HFFc6 (cell line): ENCODE measurements at places on chromosomes 4 and X.

DNA sequence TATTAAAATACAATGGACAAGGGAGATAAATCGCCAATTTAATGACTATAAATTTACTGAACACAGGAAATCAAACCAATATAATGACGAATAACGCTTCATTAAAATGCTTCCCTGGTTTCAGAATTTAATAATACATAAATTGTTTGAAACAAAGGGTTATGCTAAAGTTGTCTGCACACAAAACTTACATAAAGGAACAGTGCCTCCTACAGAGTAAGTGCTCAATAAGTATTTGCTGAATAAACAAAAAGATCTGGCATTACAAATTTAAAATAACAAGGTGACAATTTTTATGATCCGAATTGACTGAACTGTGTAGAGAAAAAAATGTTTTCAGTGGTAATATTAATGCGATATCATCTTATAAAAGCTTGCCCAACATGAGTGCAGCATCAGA is 69.6 kb downstream of the NOCT start:
- peak; percentile 6 for DNase-seq

DNA sequence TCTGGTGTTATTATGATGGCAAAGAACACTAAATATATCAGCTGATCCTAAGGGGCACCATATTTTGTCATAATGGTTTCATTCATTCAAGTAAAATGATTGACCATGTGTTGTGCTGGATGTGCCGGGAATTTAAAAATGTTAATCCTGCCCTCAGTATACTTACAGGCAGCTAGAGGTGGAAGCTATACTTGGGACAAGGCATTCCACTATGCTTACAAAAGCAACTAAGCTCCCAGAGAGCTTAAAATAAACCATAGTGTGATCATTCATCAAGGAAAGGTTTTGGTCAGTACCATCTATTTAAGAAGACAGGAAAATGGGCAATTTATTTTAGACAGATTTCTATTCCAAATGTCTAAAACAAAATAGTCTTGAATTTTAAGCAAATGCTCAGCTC is 46.4 kb downstream of the NR3C2 start:
- no peak for DNase-seq

DNA sequence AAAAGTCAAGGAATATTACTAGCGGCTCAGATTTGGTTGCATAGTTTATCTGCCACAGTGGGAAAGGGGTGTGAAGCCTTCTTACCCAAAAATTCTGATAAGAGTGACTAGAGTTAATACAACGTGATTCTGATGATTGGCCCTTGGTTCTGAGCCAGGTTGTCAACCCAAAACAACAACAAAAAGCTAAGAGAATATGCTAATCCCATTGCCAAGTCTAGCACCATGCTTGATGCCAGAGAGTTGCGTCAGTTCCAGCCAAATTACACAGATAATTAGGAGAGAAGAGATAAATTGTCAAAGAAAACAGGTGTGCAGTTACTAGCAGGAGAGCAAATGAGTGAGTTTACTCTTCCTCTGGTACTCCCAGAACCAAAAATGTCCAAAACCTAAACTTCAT is 287.4 kb upstream of the AGA start:
- DNase-seq: no peak

- peak; percentile 42 for DNase-seq
These were observed 577 bp upstream of the GLRA2 start for GRCh38 chrX:14528629-14529289.

GRCh38 chrX:13220916-13221315 is 98.9 kb downstream of the ATXN3L start:
- peak; percentile 55 for DNase-seq

DNA sequence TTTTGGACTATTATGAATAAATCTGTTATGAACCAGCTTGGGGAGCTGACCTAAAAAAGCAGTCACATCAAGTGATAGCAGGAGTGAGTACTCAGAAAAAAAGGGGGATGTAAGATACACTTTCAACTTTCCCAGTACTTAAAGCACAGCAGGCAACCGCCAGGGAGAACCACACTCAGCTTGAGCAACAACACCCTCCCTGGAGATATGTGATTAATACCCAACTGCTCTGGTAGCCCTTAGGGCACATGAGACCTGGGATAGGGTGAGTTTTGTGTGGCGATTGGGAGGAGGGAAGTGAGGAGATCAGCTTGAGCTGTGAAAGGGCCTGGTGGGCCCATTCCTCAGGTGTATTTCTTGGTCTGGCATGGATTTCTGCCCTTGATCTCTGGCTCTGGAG is 220.3 kb upstream of the SFRP2 start:
- DNase-seq: no peak

GRCh38 chr4:113878668-113879067 is 100.8 kb downstream of the ARSJ start:
- DNase-seq: no peak

DNA sequence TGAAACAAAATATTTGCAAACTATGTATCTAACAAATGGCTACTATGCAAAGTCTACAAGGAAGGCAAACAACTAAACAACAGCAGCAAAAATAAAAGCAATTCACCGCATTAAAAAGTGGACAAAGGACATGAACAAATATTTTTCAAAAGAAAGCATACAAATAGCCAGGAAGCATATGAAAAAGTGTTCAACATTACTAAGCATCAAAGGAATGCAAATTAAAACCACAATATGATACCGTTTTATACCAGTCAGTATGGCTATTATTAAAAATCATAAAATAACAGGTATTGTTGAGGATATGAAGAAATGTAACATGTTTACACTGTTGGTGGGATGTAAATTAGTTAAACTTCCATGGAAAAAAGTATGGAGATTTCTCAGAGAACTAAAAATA is 1106.7 kb downstream of the PDHA2 start:
- DNase-seq: no peak

DNA sequence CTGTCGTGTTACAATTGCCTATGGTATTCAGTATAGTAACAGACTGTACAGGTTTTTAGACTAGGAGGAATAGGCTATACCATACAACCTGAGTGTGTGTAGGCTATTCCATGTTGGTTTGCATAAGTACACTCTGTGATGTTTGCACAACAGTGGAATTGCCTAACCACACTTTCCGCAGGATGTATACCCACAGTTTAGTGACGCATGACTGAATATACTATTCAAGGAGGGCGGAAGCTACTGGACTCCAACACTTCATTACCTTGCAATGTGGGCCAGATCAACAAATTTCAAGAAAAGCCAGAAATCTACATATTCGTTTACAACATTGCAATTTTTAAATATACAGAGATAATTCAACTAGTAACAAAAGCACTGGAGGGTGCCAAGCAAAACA is 317.2 kb downstream of the PDGFC start:
- DNase-seq: no peak

DNA sequence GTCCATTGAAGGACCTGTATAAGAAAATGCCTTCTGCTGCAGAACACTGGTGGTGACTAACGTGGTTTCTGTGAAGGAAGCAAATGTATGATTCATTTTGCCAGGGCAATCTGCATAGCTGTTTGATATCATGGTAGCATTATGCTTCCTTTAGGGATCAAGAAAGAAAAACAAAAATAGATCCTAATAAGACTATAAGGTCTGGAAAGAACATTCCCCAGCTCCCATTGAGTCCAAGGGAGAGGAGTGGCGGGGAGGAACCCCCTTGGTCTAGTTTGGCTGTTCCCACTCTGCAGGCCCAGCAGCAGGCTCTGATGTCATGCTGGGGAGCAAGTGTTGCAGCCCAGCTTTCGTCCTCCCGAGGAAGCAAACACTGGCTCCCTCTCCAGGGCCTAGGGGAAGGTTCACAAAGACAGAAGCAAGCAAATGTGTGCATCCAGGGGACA is 154.5 kb upstream of the GALNT7 start:
- peak; percentile 37 for DNase-seq

GRCh38 chrX:56563231-56564161 is at the start of gene UBQLN2:
Gene UBQLN2 (plus strand): TSS chrX:56563627. CDS start chrX:56563874, 247 bp downstream.
- peak; percentile 62 for DNase-seq

GRCh38 chrX:70336767-70337166 is 46.9 kb downstream of the KIF4A start:
- DNase-seq: no peak

DNA sequence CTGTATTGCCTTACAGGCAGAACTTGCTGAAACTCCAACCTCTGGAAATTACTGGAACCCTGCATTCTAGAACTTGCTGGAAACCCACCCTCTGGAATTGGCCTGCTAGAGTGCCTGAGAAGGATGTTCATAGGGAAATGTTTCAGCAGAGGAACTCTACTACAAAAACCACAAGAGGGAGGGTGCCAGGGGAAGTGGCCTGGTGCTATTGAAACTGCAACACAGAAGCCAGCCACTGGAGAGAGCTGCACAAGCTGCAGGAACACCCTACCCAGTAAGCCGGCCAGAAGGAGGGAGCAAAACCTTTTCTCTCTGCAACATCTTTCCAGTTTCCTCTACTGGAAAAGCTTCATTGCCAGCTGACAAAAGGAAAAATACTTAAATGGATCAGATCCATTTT is 2.5 kb upstream of the BRWD3 start:
- peak; percentile 43 for DNase-seq

GRCh38 chr4:158201322-158201721 is 9.0 kb upstream of the TMEM144 start:
- no peak for DNase-seq

- no peak for DNase-seq
These were observed 72.7 kb downstream of the KDM6A start for GRCh38 chrX:44945736-44946135.

GRCh38 chr4:186030399-186030775 is 38.6 kb upstream of the TLR3 start:
- DNase-seq: no peak

DNA sequence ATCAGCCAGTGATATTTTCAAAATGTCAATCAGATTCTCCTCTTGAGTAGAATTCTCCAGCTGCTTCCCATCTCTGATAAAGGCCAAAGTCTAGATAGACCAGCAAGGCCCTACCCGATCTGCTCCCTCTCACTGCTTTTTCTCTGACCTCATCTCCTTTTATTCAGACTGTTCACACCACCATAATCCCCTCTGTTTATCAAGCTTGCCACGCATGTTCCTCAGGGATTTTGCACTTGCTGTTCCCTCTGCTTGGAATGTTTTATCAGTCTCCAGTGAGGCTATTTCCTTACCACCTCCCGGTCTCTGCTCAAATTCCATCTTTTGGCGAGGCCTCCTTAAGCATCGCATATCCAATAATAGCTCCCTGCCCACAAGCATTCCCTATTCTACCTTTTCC is 20.1 kb downstream of the NOCT start:
- no peak for DNase-seq

- DNase-seq: no peak
These were observed at the start of gene CLCN4 for GRCh38 chrX:10156199-10157031. Gene CLCN4 (plus strand): TSS chrX:10156975. CDS start chrX:10185033, 28,058 bp downstream.

DNA sequence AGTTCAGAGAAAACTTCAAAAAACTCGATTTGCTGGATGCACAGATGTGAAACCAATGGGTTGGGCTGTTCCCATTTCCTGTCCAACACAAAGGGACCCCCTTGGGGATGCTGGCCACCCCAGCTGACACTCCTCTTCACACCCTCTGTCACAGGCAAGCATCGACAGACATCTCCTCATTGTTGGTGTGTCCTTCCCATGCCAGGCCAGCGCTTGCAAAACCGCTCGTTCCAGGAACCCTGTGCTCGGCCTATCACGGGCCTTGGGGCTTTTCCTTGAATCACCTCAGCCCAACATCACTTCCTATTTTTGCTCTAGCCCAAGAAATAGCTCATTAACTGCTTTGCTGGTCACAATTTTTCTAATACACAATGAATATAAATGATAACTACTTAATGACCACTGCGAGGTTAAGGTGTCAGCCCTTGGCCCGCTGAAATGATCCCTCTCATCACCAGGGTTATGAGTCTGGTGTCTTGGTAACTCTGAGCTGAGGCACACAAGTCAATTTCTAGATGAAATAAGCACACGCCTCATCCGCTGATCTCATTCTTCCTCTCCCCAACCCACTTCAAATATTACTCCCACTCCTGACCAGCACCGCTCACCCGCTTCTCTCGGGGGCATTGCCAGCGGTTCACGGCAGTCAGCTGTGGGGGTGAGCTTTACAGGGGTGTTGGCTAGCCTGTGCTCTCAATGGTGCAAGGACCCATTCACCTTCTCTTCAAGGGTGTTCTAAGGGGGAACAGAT is 32.3 kb downstream of the BCOR start:
- DNase-seq: no peak

DNA sequence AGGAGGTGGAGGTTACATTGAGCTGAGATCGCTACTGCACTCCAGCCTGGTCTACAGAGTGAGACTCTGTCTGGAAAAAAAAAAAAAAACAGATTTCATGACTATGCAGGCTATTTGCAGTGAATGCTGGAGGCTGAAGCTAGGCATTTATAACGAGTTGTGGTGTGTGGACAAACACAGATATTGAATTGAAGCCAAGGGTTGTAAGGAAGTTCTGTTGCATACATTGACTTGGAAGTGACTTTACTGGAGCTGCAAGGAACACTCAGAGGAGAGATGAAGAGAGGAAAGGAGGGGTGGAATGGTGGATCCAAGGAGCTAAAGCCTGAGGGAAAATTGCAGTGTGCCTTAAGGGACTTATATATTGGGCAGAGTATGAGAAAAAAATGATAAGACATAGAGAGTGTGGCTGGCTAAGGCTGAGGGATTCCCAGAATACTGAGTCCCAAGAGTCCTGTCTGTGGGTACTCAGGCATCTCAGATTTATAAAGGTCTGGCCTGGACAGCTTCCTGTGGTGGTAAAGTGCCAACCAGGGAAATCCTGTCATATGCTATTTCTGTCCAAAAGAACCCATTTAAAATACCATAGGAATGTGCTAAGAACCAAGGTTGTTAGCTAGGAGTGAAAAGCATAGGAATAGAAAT is 87.8 kb upstream of the GUCY1A1 start:
- DNase-seq: no peak

DNA sequence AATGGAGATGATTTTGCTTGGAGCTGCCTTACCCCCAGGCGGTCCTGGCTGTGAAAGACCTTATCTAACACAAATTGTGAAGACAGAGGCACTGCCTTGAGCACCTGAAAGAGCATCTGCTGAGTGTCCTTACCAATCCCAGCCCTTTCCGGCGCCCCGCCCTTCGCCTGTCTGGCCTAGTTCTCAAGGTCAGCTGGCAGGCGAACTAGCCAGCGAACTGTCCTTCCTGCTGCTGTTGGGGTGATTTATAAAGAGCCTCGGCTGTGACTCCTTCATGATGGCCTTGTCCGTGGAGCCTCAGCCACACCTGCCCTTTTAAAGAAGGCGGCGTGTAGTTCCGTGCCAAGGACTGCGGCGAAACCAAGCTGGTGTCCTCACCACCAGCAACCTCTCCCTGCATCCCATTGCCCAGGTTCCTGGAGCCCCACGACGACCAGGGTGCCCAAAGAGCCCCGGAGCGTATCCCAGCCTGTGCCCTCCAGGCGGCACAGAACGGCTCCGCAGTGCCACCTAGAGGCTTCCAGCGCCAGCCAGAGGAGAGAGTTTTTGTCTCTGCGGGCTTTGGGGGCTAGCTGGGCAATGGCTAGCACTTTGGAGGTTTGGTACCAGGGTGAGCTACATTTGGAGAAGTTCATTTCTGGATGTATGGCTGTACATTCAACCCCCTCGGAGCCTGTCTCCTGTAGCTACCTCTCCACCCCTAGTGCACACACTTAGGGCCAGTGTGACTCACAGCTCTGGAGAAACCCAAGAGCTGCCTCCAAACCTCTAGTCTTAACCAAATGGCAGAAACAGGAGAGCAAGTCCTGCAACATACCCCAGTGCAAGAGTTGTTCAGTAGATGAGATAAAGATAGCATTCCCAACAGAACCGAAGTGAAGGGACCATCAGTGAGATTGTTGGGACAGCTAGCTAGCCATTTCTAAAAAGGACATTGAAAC is 36.8 kb upstream of the VMA21 start:
- DNase-seq: no peak
